ENCODE measurements at places on chromosomes 12 and 14. TPM values are rescaled to one million over a fixed set of nuclear protein-coding genes. Genes with fewer than 3 reads are reported as not detected.
A peak's percentile ranks its signal among the peaks of the same experiment; 100 is the strongest.

CLEC4C gene
- not detected for total RNA-seq

- DNase-seq = no peak
- H3K4me3 ChIP-seq = no peak overlapping the region
- no peaks in the 10 kb centered on the region for H3K36me3 ChIP-seq
These were observed 7.4 kb downstream of the SERPINA12 start for GRCh38 chr14:94501588-94502516.

CD4 gene
- 12.4 TPM for total RNA-seq

DNA sequence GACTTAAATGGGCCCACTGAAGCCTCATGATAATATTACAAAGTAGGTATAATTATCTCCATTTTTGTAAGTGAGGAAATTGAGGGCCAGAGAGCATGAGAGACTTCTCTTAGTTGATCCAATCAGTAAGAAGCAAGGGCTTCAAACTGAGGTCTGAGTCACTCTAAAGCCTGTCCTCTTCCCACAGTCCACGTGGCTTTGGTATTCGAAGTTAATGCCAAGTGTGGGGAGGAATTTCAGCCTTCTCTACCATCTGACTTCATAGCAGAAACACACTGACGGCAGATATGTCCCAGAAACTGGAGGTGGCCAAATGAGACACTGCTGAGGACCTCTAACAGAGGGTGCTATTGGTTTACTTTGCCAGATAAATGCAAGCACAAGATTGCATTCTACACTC lies 114.4 kb upstream of the OVCH1 start:
- no peaks in the 10 kb centered on the region for H3K36me3 ChIP-seq
- H3K4me3 ChIP-seq = no peak overlapping the region
- H3K27ac ChIP-seq = no peak overlapping the region
- no peaks in the 10 kb centered on the region for H3K27me3 ChIP-seq

- no peaks in the 10 kb centered on the region for H3K4me1 ChIP-seq
- no peak for DNase-seq
- H3K27me3 ChIP-seq = no peaks in the 10 kb centered on the region
- peak overlapping the region; percentile 55 for H3K27ac ChIP-seq
These were observed 242.0 kb downstream of the BMP4 start for GRCh38 chr14:53714495-53715192.

Data from uterus (tissue), 4 donors.